ENCODE measurements at places on chromosomes 6 and 20. TPM values are rescaled to one million over a fixed set of nuclear protein-coding genes. Genes with fewer than 3 reads are reported as not detected.

The LINC00237 gene
- not detected for total RNA-seq

GRCh38 chr20:59824711-59825562 lies 108.5 kb downstream of the SYCP2 start:
- no peak for DNase-seq

- no peak for DNase-seq
These were observed 168.0 kb downstream of the CDH4 start for GRCh38 chr20:61420056-61420455.

The ANKRD66 gene
- not detected for total RNA-seq

- DNase-seq = no peak
These were observed 60.5 kb downstream of the DST start for GRCh38 chr6:56582236-56582635.

GRCh38 chr6:168524571-168525001 lies 83.6 kb downstream of the SMOC2 start:
- no peak for DNase-seq

The ADTRP gene
- total RNA-seq = not detected

DNA sequence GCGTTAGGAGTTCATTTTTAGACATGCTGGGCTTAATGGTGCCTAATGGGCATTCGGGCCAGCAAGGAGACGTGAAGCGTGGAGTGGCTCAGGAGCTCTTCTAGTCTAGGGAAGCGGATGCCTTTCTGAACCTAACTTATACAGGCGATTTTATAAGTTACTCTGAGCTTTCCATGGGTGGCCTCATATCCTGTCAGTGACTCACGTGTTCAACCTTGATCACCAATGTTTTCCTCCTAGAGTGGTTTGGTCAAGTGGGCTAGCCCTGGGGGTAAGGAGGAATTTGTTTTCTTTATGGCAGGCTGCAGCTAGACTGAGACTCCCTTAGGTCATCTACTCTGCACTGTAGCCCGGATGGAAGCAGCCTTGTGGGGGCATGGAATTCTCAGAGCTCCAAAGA lies 52.1 kb downstream of the PLAGL1 start:
- DNase-seq = no peak

The SIRPD gene
- total RNA-seq = not detected

- DNase-seq = no peak
These were observed 35.7 kb upstream of the SCUBE3 start for GRCh38 chr6:35178012-35178411.

- peak; percentile 12 for DNase-seq
These were observed 63.7 kb upstream of the BEND3 start for GRCh38 chr6:107179004-107179403.

The GUCA1A gene
- 1.3 TPM for total RNA-seq

GRCh38 chr20:50312682-50313521 lies 122.3 kb downstream of the CEBPB start:
- no peak for DNase-seq

GRCh38 chr6:119137194-119138072 lies 59.0 kb upstream of the FAM184A start:
- DNase-seq = no peak

Measured in neural crest cell (in vitro differentiated cells).